SHP77 treated with DMSO at 0.1 percent for 48 hours (cell line): ENCODE measurements at places on chromosomes 3 and 15.

- peak; percentile 15 for DNase-seq
These were observed 126.8 kb upstream of the SUCLG2 start for GRCh38 chr3:67781218-67781617.

GRCh38 chr3:196142202-196142956 lies 60.5 kb upstream of the TFRC start:
- no peak for DNase-seq

DNA sequence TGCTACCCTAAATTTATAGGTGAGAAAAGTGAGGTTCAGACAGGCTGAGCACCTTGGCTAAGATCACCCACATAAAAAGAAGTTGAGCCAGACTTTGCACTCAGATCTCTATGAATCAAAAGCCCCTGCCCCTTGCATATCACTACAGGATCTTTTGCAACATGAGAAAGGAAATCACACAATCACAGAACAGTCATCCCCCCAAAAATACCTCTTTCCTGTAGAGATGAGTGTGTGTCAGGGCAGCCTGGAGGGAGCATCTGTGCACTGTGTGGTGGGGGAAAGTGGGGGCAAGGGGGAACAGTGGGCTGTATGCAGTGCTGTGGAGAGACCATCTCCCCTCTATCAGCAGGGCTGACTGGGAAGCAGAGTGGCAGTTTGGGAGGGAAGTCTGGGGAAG lies 46.6 kb downstream of the EPHB3 start:
- no peak for DNase-seq

GRCh38 chr3:27565201-27565852 lies 81.1 kb upstream of the SLC4A7 start:
- no peak for DNase-seq

DNA sequence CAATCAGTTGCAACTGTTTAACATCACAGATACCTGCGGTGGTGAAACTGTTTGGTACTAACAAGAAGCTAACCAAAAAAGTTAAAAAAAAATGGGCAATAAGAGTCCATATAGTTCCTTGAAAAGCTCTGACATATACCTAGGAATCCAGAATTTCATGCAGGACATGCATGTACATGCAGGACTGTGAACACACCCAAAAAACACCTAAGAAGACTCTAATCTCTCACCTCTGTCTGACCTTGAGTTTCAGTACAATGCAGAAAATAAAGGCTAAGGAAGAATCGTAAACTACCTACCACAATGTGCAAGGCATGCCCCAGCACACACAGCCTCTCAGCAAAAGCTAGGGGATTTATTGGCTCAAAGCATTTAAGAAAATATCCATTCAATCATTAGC lies 110.7 kb upstream of the GOLGA8J start:
- no peak for DNase-seq

DNA sequence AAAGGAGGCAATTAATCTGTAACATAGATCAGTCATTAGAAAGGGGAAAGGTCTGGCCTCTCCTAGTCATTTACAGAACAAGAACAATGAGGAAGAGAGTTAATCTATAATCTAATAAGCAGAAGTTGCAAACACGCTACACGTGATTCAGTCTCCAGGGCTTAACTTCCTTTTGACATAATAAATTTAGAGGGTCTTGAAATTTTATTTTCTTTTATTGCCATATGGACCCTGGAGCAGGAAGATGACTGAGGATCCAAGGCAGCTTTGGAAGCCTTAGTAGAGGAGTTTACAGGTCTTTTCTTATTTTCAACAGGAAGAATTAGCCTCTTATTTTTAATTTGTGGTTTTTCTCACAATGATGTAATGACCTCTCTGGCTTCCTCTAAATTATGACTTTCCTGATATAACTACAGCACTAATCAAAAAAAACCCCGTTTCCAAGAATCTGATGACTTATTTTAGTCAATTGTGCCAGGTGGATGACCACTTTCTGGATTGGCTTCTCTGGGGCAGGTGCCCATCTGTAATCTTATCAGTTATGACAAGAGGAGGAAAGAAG lies 32.2 kb downstream of the ADGRG7 start:
- no peak for DNase-seq
